ENCODE measurements at places on chromosomes 1 and 21.

DNA sequence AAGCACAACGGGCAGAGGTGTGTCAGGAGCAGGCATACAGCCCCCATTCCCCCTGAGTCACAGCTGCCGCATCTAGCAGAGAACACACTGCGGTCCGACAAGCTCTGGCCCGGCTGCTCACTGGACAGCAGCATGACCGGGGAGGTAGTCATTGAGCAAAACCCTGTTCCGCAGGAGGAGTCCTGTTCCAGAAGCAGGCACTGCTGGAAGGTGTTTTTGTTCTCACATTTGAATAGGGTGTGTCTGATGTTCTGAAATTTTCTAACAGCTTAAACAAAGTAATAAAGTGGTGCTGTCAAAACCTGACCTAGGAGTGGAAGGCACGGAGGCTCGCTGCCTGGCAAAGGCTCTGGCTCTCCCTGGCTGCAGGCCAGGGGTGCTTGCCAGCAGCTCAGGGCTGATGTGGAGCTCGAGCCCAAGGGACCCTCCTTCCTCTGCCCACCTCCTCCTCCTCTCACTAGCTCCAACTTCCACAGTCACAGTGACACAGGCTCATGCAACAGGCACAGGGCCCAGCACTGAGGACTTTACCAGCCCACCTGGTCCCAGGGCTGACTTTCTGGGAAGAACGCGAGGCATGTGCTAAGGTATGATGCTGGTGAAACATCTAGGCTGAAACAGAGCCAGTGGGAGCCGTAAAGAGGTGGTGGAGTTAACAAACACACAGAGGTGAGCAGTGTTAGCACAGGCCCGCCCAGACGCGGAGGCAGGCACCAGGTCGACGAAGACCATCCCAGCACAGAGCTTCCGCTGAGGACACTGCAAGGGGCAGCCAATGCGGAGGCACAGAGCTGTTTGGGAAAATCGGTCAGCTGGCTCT is 118.6 kb upstream of the IFFO2 start:
- no peak for DNase-seq

DNA sequence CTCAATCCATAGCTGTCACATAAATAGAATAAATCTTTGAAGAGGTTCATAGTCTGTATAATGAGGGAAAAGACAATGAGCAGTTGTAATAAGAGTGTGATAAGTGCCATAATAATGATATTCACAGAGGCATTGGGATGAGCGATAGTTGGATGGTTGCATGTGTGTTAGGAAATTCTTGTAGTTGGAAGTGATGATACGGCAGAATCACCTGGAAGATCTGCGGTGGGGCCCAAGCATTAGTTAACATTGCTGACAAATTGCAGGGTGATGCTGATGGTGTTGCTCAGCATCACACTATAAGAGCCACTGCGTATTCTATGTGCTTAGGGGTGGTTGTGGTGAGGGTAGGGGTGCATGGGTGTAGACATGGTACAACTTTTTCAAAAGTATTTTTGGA is 41.1 kb downstream of the ADGRL2 start:
- no peak for DNase-seq

DNA sequence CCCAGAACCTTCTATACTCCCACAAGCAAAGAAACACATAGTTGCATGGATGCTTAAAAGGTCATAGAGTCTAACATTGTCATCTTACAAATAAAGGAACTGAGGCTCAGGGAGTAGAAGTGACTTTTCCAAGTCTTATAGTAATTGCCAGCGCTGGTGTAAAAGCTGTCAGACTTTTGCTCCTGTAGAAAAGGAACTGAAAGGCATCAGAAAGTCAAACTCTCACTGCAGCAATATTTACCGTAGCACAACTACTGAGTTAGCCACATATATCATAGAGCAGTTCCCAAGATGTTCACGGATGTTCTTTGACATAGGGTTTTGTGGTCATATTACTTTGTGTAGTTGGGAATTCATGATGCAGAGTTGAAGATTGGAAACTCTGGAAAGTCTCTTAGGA is 16.6 kb upstream of the USP24 start:
- DNase-seq: no peak

- no peak for DNase-seq
These were observed 178.0 kb downstream of the ZNF281 start for GRCh38 chr1:200231787-200232231.

DNA sequence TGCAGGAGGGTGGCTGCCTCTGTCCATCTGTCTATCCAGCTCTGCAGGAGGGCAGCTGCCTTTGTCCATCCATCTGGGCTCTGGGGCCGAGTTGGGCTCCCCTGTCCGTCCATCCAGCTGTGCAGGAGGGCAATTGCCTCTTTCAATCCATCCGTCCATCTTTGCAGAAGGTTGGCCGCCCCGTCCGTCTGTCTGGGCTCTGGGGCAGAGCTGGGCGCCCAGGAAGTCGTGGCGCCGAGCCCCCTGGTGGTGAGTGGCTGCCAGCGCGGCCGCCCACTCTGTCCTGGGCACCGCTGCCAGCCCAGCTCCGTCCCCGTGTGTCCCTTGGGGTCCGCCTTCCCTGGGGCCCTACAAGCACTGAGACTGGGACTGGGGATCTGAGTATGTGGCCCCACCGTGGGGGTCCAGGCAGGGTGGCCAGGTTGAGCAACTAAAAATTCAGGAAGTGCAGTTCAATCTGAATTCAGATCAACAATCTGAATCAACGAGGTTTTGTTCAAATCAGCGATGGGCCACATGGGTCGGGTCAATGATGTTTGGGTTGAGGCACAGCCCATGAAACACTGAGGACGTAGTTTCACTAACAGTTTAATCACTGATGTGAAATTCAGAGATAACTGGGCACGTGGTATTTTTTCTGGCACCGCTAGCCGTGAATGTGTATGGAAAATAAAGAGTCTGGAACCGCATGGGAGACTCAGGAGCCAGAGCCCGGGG is 99.1 kb upstream of the ACTRT2 start:
- peak; percentile 12 for DNase-seq
